Breast epithelium (tissue), 4 donors: ENCODE measurements at places on chromosomes 1 and 21. TPM values are rescaled to one million over a fixed set of nuclear protein-coding genes. Genes with fewer than 3 reads are reported as not detected.

Gene ADAM30
- not detected for total RNA-seq

- H3K4me1 ChIP-seq, result peaks cover 70% of the 10 kb centered on the region
- H3K27ac ChIP-seq, result peak overlapping the region; percentile 100
- no peak overlapping the region for H3K4me3 ChIP-seq
- H3K27me3 ChIP-seq, result no peaks in the 10 kb centered on the region
- DNase-seq, result no peak
- H3K36me3 ChIP-seq, result no peaks in the 10 kb centered on the region
Measured at GRCh38 chr1:150564051-150564991, 15.1 kb downstream of the MCL1 start.

Gene FCN3
- total RNA-seq, result 6.0 TPM

DNA sequence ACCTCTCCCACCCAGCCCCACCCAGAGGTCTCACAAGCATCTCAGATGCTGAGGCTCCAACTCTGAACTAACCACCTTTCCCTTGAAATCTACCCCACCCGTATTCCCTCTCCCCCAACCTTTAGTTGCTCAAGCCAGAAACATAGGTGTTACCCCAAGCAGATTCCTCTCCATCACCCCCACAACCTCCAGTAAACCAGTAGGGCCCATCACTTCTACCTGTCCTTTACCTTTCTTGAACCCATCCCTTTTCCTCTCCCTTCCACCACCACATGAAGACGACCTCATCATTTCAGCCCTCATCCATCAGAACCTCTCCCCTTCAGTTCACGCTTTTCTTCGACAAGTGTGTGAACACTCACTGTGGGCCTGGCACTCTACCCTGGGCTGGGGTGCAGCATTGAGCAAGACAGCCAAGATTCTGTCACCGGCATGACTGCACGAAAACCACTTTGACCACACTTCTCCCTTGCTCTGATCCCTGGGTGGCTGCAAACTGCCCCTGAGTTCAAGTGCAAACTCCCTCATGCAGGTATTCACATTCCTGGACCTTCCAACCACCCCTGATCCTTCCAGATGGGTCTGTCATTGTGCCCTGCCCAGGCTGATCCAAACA is 65.5 kb upstream of the LAPTM5 start:
- H3K27ac ChIP-seq, result peak overlapping the region; percentile 97
- H3K4me1 ChIP-seq, result peaks cover 16% of the 10 kb centered on the region
- H3K27me3 ChIP-seq, result no peaks in the 10 kb centered on the region
- no peaks in the 10 kb centered on the region for H3K36me3 ChIP-seq

Gene NECAP2
- 64.0 TPM for total RNA-seq

DNA sequence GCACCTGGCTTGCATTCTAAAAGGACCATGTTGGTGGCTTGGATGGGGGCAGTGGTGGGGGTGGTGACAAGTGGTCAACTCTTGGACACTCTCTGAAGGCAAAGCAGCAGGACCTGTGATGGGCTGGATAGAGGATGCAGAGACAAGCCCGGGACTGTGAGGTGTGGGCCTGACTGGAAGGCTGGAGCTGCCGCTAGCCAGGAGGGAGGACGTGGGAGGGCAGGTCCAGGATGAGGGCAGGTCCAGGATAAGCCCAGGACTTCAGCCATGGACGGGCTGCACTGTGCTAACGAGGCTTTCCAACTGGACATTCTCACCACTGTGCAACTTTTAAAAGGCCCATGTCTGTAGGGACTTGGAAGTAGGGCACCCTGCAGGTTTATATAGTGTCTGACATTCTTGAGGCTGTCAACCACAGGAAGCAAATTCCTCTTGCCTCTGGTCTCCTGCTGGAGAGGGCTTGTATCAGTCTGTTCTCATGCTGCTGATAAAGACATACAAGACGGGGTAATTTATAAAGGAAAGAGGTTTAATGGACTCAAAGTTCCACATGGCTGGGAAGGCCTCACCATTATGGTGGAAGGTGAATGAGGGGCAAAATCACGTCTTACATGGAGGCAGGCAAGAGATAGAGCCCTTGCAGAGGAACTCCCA is 8.3 kb upstream of the C1orf167 start:
- H3K4me3 ChIP-seq, result no peak overlapping the region
- no peaks in the 10 kb centered on the region for H3K4me1 ChIP-seq
- DNase-seq, result no peak
- no peaks in the 10 kb centered on the region for H3K36me3 ChIP-seq
